ENCODE measurements at places on chromosomes 4 and X.
A peak's percentile ranks its signal among the peaks of the same experiment; 100 is the strongest.

GRCh38 chrX:103554687-103555424 lies 30.5 kb upstream of the TCEAL4 start:
- peak; percentile 89 for DNase-seq

DNA sequence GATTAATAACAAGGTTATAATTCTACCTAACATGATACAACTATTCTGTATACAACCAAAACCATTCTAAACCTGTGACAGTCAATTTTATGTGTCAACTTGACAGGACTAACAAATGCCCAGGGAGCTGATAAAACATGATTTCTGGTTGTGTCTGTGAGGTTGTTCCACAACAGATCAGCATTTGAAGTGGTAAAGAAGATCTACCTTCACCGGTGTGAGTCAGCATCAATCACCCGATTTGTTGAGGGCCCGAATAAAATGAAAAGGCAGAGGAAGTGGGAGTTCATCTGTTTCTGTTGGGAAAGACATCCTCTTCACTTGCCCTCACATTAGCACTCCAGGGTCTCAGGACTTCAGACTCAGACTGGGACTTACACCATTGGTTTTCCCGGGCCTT lies 187.9 kb downstream of the MAB21L2 start:
- DNase-seq, result no peak

DNA sequence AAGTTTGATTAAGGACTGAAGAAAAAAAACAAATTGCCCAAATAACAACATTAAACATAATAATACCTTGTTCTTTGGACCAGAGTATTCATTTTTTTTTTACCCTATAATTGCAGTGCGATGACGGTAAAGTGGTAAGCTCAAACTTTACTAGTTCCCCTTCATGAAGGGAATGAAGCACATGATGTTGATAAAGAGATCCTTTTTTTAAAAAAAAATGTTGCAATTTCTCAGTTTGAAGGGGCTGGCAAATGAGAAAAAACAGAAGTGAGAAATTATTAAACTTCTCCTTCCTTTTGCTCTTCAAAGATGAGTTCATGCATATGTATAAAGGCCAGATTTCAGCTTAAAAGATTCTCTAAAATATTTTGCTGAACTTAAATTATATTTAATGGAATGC lies 231.7 kb downstream of the C4orf33 start:
- DNase-seq, result no peak

GRCh38 chr4:65635051-65635821 lies 35.1 kb downstream of the EPHA5 start:
- DNase-seq, result no peak

GRCh38 chr4:83454686-83455085 lies 937 bp downstream of the HELQ start:
- peak; percentile 13 for DNase-seq

DNA sequence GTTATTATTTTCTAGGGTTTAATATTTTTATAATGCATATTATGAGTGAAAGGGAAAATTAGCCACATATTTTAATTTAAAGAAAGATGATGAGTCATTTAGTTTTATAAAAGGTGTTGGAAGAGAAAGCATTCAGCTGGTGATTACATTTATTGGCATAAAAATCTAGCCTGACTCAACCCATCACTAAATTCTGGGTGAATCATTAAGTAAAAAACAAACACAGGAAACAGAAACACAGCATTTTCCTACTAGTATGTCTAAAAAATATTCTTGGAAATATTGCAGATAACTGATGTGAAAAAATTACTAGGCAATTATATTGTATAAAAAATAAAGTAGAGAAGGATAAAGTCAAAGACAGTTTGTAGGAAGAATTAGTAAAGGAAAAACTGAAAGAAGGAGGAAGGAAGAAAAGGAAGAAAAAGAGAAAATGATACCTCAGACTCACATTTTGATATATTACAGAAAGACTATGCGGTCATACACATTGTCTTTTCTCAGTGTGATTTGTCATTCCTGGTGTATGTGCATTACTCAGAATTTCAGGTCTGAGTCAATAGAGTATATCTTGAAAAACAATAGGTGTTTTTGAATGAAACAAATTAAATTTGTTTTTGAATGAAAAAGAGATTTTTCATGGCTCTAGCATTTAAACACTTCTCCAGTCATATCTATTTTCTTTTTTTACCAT lies 48.0 kb upstream of the SPOCK3 start:
- DNase-seq, result no peak

DNA sequence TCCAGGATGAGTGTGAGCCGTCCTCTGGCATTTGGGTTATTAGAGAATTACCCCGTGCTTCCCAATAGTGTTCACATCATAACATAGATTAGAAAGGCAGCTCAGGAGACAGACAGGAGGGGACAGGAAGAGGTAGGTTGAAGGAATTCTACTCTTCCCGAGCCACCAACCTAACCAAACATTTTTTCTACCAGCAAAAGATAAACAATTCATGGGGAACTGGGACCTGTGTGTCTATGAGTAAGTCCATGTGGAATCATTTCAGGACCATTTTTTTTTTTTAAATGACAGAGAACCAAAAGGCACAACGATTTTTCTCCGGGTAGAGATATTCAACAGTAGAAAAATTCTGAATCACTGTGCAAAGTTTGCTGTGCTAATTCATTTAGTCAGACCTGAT lies 174.2 kb upstream of the ETNPPL start:
- no peak for DNase-seq

- DNase-seq, result no peak
Observed at GRCh38 chr4:40656201-40656863, 26.7 kb upstream of the RBM47 start.

GRCh38 chrX:154116426-154117211 lies 19.1 kb upstream of the MECP2 start:
- DNase-seq, result no peak

- DNase-seq, result no peak
Observed at GRCh38 chrX:19156186-19156585, 33.9 kb upstream of the ADGRG2 start.

GRCh38 chrX:10615931-10616774 lies 4.2 kb downstream of the MID1 start:
- DNase-seq, result peak; percentile 75

All from lung (tissue), 17 donors.